Naive thymus-derived CD4-positive, alpha-beta T cell (primary cell): ENCODE measurements at places on chromosomes 4 and X.

- no peak for DNase-seq
- no peak overlapping the region for H3K27ac ChIP-seq
- no peaks in the 10 kb centered on the region for H3K4me1 ChIP-seq
- no peaks in the 10 kb centered on the region for H3K27me3 ChIP-seq
These were observed 1624.0 kb upstream of the IGFBP7 start for GRCh38 chr4:58734030-58734674.

DNA sequence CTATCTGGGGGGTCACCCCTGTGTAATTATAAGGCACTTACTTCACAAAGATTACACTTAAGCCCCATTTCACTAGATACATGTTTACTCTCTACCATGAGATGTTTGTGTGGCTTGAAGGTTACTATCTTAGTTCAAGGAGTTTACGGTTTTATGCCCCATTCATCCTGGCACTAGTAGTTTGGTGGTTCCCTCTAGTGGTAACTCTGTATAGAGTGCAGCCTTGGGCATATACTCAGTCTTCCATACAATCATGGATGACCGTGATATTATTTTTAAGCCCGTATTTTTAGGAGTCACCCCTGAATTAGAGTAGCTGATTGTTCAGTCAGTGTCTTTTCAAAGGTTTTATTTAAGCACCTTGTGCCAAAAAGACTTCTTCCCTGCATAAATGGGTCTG, 109.9 kb upstream of the FAM47C start:
- no peak for DNase-seq
- no peak overlapping the region for H3K27ac ChIP-seq
- H3K36me3 ChIP-seq = no peaks in the 10 kb centered on the region
- no peaks in the 10 kb centered on the region for H3K27me3 ChIP-seq

GRCh38 chr4:173187732-173188131, 19.1 kb downstream of the GALNT7 start:
- no peak overlapping the region for H3K4me3 ChIP-seq
- no peaks in the 10 kb centered on the region for H3K4me1 ChIP-seq
- DNase-seq = no peak
- H3K27me3 ChIP-seq = no peaks in the 10 kb centered on the region
- H3K27ac ChIP-seq = no peak overlapping the region

DNA sequence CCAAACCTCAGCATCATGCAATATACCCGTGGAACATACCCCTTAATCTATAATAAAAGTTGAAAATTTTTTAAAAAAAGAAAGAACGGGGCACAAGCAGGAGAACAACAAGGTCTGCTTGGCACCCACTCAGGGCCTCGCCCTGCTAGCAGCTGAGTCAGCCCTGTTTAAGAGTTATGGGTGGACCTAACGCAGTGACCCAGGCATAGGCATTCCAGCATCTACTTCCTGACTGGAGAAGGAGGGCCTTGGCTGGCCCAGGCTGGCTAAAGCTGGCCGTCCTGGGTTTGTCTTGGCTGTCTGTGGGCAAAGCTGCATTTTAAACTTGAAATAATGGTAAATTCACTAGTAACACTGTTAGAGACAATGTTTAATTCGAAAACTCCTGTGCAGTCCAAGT, 236.7 kb upstream of the PGRMC2 start:
- H3K36me3 ChIP-seq = no peaks in the 10 kb centered on the region
- H3K4me1 ChIP-seq = no peaks in the 10 kb centered on the region
- H3K27me3 ChIP-seq = no peaks in the 10 kb centered on the region
- no peak overlapping the region for H3K27ac ChIP-seq
- H3K4me3 ChIP-seq = no peak overlapping the region
- DNase-seq = no peak
